ENCODE measurements at places on chromosomes 3 and 15.

GRCh38 chr3:47419083-47420043 lies 38.5 kb downstream of the PTPN23 start:
- no peak for DNase-seq

- no peak for DNase-seq
Observed at GRCh38 chr3:51869304-51869703, 6.1 kb downstream of the IQCF5 start.

- no peak for DNase-seq
Observed at GRCh38 chr3:31354373-31354772, 178.4 kb upstream of the STT3B start.

- DNase-seq: no peak
Observed at GRCh38 chr3:158110658-158111018, 749 bp downstream of the RSRC1 start.

DNA sequence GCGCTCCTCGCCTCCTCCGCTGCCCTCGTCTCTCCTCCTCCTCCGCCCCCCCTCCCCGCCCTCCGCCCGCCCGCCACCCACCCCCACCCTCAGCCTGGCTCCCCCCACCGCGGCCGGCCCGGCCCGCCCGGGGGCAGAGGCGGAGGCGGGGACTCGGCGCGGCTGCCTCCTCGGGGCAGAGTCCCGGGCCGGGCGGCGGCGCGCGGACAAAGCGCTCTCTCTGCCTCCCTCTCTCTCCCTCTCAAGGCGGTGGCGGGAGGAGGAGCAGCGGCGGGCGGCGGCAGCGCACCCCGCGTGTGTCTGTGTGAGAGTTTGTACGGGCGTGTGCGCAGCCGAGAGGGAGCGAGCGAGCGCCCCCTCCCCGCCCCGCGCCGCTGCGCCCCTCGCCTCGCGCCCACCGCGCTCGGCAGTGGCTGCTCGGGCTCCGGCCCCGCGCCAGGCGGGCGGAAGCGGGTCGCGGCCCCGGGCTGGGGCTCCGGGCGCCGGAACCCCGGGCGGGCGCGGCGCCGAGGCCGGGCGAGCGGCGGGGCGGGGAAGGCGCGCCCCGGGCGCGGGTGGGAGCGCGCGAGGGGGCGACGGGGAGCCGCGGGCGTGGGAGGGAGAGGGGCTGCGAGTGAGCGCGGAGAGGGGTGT lies at the start of gene IGF2BP2:
Gene IGF2BP2, minus strand, starts transcription at position 37 of the 633 bp plus-strand sequence. CDS start 82 bp downstream, outside the sequence.
- no peak for DNase-seq

DNA sequence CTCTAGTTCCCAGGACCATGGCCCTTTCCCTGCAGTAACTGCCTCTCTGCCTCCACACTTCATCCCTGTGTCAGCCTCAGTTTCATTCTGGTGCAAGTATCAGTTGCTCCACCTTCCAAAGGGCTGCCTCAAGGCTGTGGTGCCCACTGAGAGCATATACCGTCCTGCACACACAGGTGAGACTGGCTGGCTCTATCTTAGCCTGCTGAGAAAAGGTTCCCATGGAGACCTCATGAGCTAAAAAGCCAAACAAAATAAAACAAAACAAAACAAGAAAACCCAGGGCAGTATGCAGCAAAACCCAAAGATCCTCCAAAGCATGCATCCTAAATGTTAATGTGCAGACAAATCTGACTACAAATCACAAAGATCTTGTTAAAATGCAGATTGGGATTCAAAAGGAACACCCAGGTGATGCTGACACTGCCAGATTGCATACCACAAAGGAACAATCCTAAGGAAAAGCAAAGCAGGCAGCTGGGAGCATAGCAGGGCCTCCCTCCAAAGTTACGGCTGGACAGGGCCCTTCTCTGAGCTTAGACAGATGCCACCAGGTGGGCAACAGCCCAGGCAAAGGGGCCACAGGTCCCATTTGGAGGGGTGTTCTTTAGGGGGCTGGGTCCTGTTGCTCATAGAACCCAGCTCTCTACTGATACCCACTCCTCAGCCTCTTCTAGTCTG lies 76.3 kb upstream of the SLCO2A1 start:
- DNase-seq: no peak

GRCh38 chr15:41904541-41905005 lies 10.7 kb upstream of the SPTBN5 start:
- peak; percentile 52 for DNase-seq

GRCh38 chr3:124266487-124266886 lies 274.6 kb upstream of the ROPN1 start:
- no peak for DNase-seq

- no peak for DNase-seq
Observed at GRCh38 chr3:170555329-170555728, 30.5 kb downstream of the SLC7A14 start.

GRCh38 chr15:67559576-67559975 lies 17.1 kb downstream of the MAP2K5 start:
- DNase-seq: no peak

GRCh38 chr3:167350245-167350862 lies 29.7 kb downstream of the ZBBX start:
- DNase-seq: no peak

- no peak for DNase-seq
Observed at GRCh38 chr3:45749880-45750279, 46.5 kb downstream of the SLC6A20 start.

DNA sequence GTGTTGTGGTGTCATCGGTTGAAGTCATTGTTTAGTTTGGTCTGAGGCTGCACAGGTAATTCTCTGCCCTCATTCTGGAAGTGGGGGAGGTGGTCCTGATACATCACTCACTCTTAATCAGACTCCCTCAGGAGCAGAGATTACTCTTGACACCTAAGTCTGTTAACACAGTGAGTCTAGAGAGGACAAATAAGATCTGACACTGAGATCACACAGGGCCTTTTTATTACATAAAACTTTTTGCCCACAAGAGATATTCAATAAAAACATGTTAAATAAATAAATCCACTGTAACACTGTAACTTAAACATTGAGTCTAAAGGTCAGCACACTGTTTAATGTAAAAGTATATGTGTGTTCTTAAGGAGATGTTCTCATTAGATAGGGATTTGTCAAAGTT lies 57.1 kb upstream of the MBNL1 start:
- DNase-seq: no peak

GRCh38 chr3:107637416-107638183 lies 114.8 kb downstream of the BBX start:
- DNase-seq: no peak

DNA sequence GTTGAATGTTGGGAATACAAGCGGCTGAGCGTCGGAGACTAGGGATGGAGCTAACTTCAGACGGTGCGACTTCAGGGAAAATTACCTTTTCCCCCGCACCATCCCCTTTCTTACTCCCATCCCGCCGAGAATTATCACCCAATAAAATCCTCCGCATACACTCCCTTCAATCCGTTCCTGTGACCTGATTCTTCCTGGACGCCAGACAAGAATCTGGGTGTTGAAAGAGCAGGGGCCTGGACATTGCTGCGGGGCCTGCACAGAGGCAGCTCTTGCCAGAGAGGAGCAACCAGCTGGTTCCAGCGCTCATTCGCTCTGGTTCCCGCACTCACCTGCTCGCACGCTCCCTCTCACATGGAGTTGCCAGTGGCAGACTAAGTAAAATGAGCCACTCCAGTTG lies 241.9 kb downstream of the ALCAM start:
- DNase-seq: no peak

DNA sequence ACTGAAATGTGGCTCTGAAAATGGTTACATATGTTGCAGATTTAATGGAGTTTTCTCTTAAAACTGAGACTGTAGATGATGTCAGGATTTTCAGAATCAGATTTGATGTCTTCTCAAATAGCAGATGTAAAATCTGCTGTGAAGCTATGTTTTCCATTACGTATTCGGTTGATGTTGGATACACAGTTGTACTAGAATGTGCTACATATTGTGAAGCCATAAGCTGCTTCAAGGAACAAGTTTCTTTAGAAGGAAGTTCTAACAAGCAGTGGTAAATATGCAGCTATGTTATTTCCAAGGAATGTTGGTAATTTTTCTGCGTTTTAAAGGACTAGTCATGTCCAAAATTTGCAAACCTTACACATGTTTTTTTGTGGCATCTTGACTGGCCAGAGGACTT lies 197.7 kb downstream of the RBMS3 start:
- DNase-seq: no peak

DNA sequence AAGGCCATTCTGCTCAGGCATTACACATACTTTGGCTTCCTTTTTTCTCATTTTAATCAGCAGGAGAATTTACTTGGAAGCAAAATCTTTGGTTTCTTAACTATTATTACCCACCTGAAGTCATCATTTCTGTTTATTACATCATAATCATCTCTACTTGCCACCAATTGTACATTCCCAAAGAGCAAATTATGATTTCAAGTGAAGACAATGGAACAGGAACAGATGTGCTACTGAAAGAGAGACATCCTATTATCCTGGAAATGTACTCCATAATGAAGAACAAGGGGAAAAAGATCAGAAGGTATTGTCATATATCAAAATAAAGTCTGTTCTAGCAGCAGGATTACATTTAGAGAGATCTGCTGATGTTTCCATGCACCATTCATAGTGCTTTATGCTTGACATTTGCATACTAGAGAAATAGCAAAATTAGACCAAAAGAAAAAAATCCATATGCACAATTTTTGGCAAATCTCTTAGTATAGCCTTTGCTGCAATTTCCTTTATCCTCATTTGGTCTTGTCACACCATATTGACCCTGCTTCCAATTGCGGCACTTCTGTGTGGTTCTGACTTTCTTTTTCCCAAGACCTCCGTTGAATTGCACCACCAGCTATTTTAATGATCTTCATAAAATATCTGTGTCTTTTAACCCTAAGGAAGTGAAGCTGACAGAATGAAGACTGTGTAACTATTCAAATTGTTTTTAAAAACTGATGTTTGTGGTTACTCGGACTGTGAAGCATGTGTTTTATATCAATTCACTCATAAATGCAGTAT lies 683.8 kb downstream of the ZNF385D start:
- no peak for DNase-seq

GRCh38 chr3:133709139-133709750 lies 36.9 kb upstream of the TF start:
- DNase-seq: no peak

DNA sequence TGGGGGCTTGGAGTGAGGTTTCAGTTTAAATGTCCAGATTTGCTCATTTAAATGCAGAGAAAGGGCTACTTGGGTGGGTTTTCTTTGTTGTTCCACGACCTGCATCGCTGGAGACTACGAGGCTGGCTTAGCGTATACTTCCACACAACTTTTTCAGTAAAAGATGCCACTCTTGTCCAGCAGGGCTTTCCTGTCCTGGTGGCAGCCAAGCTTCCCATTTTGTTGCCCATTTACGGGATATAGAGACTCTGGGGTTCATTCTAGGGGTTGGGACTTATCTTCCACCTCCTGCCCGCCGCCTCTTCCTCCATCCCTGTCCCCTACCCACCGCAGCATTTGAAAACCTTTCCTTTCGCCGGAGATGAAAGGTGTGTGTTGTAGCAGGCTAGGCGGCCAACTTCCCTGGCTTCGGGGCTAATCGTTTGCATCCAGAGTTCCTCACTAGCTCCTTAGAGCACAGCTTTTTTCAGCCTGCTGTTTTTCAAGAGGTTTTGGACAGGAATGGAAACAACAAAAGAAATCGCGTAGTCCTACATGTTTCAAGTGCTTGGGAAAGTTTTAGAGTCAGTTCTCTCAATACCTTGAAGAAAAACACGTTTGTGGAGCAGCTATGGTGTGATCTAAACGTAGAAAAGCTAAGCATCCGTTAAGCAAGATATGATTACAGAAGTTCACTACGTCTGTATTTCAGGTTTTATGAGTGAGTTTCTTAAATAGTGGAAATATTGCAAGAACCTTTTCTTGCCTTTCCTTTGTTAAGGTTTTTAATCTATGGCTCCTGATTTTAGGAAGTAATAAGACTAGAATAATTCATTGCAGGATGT lies 843 bp downstream of the CHRNA5 start:
- no peak for DNase-seq

- DNase-seq: no peak
Observed at GRCh38 chr3:67688231-67688630, 33.8 kb upstream of the SUCLG2 start.

GRCh38 chr3:146550743-146551510 lies 6.5 kb upstream of the PLSCR1 start:
- DNase-seq: no peak

GRCh38 chr3:72329354-72329753 lies 518.9 kb downstream of the SHQ1 start:
- DNase-seq: no peak

- DNase-seq: no peak
Observed at GRCh38 chr3:7640787-7641186, 779.9 kb downstream of the GRM7 start.

DNA sequence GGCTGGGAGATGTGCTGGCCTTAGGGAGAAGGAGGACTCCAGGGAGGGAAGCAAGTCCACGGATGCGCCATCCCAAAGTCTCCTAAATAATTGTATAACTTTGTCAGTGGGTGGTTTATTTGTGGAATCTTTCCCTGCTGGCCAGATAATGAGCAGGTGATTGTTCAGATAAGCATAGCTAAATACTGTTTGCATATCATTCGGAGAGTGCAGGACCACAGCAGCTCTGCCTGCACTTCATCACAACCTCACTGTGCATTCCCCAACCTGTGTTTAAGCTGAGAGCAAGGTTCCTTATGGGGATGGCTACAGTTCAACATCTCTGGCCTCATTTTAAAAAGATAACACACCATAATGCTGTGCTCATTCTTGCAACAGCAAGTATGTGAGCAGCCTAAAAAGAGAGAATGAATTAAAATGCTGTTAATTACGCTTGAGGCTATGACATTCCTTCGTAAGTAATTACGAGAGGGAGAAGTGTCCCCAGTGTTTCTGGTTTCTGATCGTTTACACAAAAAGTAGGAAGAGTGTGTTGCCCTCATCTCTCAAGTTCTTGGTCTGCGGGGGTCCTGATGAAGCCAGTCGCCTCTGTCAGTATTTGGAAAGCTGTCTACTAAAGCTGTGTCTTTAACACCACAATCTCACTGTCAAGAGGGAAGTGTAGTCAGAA lies 272.0 kb upstream of the RORA start:
- no peak for DNase-seq

GRCh38 chr3:13277196-13277813 lies 142.8 kb downstream of the NUP210 start:
- DNase-seq: no peak

Data from activated T-helper 1 cell treated with anti-CD3 and anti-CD28 coated beads, Interleukin-2, amount 50 U/mL, for 16 hours (primary cell).